ENCODE measurements at places on chromosomes 13 and 19.
A peak's percentile ranks its signal among the peaks of the same experiment; 100 is the strongest.

DNA sequence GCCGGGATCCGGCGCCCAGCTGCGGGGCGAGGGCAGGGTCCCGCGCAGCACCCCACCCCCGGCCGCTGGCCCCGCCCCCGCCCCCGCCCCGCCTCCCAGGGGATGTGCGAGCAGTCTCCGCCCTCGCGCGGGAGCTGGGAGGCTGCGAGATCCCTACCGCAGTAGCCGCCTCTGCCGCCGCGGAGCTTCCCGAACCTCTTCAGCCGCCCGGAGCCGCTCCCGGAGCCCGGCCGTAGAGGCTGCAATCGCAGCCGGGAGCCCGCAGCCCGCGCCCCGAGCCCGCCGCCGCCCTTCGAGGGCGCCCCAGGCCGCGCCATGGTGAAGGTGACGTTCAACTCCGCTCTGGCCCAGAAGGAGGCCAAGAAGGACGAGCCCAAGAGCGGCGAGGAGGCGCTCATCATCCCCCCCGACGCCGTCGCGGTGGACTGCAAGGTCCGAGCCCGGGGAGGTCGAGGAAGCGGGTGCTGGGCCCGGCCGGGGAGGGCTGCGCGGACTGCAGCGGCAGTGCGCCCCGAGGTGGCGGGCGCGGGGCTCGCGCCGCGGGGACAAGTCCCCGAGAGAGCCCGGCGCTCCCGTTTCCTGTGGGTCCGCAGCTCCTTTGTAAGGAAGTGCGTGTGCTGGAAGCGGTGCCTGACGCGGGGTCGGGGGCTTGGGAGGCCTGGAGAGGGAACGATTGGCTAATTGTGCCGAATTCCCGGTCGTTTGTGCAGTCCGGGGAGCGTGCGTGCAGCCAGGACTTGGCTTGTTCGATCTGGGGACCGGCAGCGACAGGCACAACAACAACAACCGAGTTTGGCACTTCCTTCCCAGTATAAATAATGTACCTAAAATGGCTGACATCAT is at the start of gene ITM2B:
Gene ITM2B (plus strand): TSS at position 161 of the 843 bp plus-strand sequence. CDS start 155 bp downstream, at position 316.
- peak; percentile 70 for DNase-seq

DNA sequence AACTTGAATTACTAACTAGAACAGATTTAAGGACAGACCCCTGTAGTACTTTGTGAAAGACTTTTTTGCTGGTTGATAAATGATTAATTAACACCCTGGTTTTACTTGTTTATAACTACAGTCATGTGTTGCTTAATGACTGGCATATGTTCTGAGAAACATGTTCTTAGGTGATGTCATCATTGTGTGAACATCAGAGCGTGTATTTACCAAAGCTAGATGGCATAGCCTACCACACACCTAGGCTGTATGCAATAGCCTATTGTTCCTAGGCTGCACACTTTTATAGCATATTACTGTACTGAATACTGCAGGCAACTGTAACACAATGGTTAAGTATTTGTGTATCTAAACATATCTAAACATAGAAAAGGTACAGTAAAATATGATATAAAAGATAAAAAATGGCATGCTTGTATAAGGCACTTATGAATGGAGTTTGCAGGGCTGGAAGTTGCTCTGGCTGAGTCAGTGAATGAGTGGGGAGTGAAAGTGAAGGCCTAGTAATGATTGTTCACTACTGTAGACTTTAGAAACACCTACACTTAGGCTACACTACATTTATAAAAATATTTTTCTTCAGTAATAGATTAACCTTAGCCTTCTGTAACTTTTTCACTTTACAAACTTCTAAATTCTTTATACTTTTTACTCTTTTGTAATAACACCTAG is 260.3 kb downstream of the KCNRG start:
- DNase-seq, result no peak

GRCh38 chr13:27971236-27971645 is 2.1 kb upstream of the CDX2 start:
- no peak for DNase-seq

- DNase-seq, result no peak
Measured at GRCh38 chr13:100528353-100528752, 60.2 kb downstream of the GGACT start.

- no peak for DNase-seq
Measured at GRCh38 chr19:5676105-5676771, 4.1 kb downstream of the MICOS13 start.

- no peak for DNase-seq
Measured at GRCh38 chr13:111304041-111304544, 16.3 kb upstream of the TEX29 start.

Data from hematopoietic multipotent progenitor cell treated with erythropoietin and hydrocortisone succinate and interleukin-3 and kit ligand, for 8 days (in vitro differentiated cells).